ENCODE measurements at places on chromosomes 11 and 22.

GRCh38 chr22:23820748-23821211 is 18.0 kb downstream of the DERL3 start:
- no peak for DNase-seq

- no peak for DNase-seq
These were observed 30.5 kb upstream of the PPP2R1B start for GRCh38 chr11:111796696-111797095.

- no peak for DNase-seq
These were observed 86.5 kb upstream of the SLC25A18 start for GRCh38 chr22:17476838-17477237.

- no peak for DNase-seq
These were observed 82.4 kb upstream of the EIF3D start for GRCh38 chr22:36611241-36611976.

DNA sequence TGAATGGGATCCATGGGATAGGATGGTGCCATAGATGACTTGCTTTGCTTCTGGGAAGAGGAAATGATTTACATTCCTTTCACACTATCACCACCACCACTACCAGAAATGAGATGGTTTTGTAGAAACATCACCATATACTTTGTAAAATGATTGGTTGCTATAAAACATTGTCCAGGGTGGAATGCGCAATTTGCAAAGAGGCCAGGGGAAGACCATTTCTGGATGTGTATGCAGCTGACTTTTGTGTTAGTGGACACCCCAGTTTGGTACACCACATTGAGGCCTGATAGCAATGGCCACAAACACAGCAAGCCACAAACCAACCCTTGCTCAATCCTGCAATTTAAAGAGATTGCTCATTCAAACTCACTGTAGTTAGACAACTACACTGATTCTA is 56.7 kb upstream of the RCN1 start:
- DNase-seq = no peak

DNA sequence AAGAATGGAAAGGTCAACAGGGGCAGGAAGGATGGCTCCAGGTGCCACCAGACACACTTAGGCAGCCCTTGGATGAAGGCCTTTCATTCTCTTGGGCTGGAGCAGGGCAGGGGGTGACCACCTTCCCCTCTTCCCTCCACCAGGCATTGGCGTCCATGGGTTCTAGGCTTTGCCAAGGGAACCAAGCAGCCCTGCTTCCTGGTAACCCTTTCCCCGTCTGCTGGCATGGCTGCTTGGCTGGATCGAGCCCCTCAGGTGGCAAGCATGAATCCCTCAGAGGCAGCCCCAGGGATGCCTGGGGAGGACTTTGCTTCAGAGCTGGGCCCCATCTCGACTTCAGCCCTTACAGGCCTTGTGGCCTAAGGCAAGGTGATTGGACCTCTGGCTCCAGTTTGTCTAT is 185.1 kb upstream of the SYT13 start:
- no peak for DNase-seq

DNA sequence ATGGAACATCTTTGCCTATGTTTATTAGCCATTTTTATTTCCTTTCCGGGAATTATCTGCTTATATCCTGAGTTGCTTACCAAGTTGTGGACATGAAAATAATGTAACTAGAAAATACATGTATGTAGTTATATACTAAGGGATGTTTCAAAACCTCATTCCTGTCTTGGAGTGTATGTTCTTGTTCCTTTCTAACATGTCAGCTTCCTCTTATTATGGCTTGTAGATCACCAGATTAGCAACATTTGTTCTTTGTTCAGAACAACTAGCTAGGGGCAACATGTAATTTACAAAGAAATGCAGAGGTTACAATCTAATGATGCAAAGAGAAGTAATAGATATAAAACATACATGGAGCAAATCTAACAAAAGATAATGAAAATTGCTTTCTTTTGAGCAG is 13.1 kb upstream of the TMEM123 start:
- no peak for DNase-seq

GRCh38 chr11:38226684-38227083 is 1628.6 kb upstream of the RAG2 start:
- DNase-seq = no peak

GRCh38 chr11:38476808-38477575 is 1879.0 kb upstream of the RAG2 start:
- no peak for DNase-seq

DNA sequence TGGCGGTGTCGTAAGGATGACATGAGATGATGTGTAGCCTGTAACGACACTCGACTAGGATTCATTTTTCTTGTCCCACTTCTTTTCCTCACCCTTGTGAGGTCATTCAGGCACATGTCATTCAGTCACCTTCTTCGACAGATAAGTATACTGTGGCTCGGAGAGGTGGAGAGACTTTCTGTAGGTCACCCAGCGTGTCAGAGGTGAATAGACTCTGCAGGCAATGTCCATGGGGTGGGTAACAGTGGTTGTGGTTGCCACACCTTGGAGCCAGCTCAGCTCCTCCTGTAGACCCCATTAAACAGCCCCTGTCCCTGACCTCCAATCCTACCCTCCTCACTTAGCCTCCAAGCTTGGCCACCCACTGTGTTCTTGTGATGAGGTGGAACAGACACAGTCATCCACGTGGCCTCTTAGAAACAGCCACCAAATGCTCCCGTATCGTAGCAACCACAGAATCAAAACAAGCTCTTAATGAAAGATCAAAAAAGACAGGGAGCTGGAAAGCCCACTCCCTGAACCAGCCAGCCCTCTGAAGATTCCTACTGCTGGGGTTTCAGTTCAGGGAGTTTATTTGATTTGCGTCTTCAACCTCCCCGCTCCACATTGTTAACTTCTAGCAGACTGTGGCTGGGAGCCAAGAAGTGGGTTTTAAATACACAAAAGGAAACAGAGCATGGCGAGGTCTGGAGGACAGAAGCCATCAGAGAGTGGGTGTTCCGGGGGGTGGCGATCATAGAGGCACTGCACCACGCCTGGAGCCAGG is 89.0 kb upstream of the GRK3 start:
- DNase-seq = no peak

- no peak for DNase-seq
These were observed 49.7 kb upstream of the EIF3D start for GRCh38 chr22:36578619-36579018.

DNA sequence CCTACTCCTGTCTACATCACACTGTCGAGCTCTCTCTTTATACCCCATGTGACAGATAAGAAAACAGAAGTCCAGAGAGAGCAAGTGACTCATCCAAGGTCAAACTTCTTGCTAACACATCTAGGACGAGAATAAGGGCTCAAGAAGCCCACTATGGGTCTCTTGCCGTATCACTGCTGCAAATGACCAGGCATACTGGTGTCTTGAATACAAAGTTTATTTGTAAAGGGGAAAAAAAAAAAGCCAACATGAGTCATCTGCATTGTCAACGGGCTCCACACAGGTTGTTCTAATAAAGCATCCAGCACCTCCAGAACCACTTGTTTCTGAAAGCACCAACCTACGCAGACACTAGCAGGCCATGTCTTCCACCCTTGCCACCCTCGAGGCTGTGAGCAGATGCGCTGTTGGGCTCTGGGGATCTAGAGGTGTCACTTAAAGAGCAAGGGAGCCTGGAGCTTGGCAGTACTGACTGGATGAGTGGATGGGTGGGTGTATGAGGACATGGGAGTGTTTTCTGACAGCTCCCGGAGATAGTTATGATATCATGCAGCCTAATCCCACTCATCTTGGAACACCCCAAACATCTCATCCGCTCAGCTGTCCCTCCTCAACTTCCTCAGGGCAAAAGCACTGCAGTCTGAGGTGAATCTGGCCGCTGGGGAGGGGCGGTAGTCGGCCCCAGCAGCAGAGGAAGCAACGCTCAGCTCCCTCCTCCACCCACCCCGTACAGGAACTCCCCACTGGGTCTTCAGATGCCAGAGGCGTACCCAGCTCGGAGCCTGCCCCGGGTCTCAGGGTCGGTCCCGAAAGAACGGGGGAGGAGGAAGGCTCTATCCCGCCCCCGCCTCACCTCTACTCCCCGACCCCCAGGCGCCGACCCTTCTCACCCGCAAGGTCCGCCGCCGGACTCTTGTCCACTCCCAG is 1.0 kb downstream of the SMCO4 start:
- DNase-seq = no peak

GRCh38 chr11:109264128-109264527 is 157.9 kb upstream of the C11orf87 start:
- no peak for DNase-seq

GRCh38 chr22:41697126-41697775 is 2.1 kb upstream of the MEI1 start:
- DNase-seq = peak; percentile 87

- DNase-seq = no peak
These were observed 1.1 kb upstream of the SAMM50 start for GRCh38 chr22:43953988-43954785.

GRCh38 chr22:49502126-49502826 is 325.4 kb downstream of the BRD1 start:
- no peak for DNase-seq

- no peak for DNase-seq
These were observed 77.0 kb downstream of the RPL27A start for GRCh38 chr11:8759634-8760033.

- no peak for DNase-seq
These were observed 28.0 kb downstream of the QSER1 start for GRCh38 chr11:32920570-32920969.

GRCh38 chr11:75490221-75491181 is 35.2 kb downstream of the GDPD5 start:
- no peak for DNase-seq

GRCh38 chr11:27248576-27249509 is 114.2 kb downstream of the CCDC34 start:
- DNase-seq = no peak

- DNase-seq = no peak
These were observed 1233.5 kb downstream of the BRD1 start for GRCh38 chr22:48594016-48594756.

- no peak for DNase-seq
These were observed 15.0 kb upstream of the SLC39A13 start for GRCh38 chr11:47393163-47394049.

- DNase-seq = no peak
These were observed 251.7 kb downstream of the GRM5 start for GRCh38 chr11:88814076-88814475.

GRCh38 chr11:9022961-9023680 is 19.3 kb upstream of the NRIP3 start:
- no peak for DNase-seq

- no peak for DNase-seq
These were observed 38.0 kb downstream of the IGF2 start for GRCh38 chr11:2101171-2101675.

GRCh38 chr11:101453682-101454081 is 130.1 kb downstream of the TRPC6 start:
- DNase-seq = no peak

DNA sequence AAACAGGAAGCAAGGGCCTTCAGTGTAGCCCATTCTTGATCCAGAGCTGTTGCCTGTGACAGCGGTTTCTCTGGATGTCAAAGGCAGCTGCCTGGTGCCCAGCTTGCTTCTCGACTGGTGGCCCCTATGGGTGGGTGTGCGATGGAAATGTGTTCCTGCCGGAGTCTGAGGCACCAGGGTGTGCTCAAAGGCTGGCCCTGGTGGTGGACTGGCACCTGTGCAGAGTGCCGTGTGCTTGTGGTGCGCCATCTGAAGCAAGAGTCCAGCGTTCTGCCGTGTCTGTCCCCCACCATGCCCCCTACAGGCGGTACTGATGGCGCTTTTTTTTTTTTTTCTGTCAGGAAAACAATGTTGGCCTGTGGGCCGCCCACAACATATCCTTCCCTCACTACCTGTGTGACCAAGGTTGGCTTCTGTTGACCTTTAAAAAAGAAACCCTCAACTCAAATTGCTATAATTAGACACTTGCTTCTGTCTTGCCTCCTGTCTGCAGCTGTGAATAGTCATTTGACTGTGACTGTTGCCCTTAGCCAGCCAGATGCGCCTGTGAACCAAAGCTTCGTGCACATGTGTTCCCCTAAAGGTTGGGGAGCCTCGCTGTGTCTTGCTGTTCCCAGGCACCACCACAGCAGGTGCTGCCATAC is 4.7 kb upstream of the RANBP1 start:
- DNase-seq = peak; percentile 14

- no peak for DNase-seq
These were observed 1120.5 kb downstream of the BRD1 start for GRCh38 chr22:48706934-48707762.

- DNase-seq = no peak
These were observed 21.1 kb downstream of the B3GAT1 start for GRCh38 chr11:134390706-134391569.

DNA sequence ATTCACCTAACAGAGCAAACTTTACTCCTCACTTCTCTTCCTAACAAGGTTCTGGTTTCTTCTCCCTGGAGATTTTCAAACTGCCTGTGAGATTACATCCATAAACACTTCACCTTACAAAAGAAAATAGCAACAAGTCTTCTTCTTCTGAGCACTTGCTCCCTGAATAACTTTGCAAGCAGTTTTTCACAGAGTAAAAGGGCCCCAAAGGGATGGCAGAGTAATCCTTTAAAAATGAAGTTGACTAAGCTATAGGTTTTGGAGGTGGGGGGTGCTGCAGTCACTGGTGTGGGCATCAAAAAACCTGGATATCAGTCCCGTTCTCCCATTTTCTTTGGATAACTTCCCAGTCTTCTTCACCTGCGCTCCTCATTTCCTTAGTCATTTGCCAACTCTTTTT is 484.9 kb downstream of the MIAT start:
- no peak for DNase-seq

- DNase-seq = no peak
These were observed 35.1 kb downstream of the CAPN1 start for GRCh38 chr11:65216830-65217229.

- DNase-seq = no peak
These were observed 21.9 kb upstream of the OR2AT4 start for GRCh38 chr11:75118577-75118976.

DNA sequence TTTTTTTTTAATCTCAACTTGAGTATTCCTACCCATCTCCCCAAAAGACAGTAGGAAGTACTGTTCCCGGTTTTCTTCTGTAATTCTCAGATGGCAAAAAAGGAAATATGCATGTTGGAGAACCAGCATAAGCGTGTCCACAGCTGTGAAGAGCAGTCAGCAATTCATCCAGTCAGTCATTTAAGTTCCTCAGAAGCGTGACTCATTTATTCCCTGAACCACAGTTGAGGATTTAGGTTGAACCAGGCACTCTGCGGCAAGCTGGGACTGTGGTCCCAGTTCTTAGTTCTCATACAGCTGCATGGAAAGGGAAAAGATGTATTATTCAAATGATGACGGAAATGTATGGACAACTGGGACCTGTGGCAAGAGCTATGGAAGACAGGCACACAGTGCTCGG is 61.0 kb upstream of the MYO18B start:
- no peak for DNase-seq

GRCh38 chr11:95676308-95676707 is 113.3 kb downstream of the FAM76B start:
- no peak for DNase-seq

Data from hematopoietic multipotent progenitor cell treated with erythropoietin and hydrocortisone succinate and interleukin-3 and kit ligand, for 15 days (in vitro differentiated cells).